A673 (cell line): ENCODE measurements at places on chromosomes 12 and 14.

- no peak for DNase-seq
Measured at GRCh38 chr12:1504895-1505311, 89.5 kb downstream of the FBXL14 start.

GRCh38 chr12:64995816-64996215 is 125.3 kb downstream of the WIF1 start:
- no peak for DNase-seq

DNA sequence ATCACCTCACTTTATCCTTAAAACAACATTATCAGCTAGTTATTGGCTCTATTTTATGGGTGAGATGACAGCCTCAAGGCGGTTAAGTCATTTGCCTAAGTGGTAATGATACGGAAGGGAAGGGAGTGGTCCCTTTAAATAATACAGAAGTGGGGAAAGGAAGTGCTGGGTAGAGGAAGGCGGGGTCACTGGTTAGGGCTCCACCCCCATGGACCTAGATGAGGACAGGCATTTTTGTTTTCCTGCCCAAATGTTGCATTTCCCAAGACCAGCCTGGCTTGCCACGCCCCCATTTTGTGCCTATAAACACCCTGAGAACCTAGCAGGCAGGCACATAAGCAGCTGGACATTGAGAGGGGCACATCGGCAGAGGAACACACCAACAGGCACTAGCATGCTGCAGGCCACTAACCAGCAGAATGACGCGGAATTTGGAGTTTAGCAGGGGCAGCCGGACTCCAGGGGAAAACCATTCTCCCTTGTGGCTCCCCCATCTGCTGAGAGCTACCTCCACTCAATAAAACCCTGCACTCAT is 100.9 kb downstream of the EPS8 start:
- DNase-seq = no peak

DNA sequence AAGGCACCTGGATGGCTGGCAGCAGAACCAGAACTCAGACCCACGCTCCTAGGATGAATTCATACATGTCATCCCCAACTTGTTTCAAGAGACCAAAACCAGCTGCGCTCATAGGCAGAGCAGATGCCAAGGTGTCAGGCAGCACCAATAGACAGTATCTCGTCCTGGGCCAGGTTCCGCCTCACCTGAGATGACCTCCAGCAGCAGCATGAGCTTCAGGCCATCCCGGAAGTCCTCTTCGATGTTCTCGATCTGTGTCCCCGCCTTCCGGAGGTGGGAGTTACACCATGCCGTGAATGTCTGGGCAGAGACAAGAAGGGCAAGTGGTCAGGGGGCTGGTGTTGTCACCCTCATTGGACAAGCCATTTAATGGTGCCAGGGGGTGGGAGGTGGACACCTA is 53.7 kb downstream of the ACTN1 start:
- DNase-seq = no peak

DNA sequence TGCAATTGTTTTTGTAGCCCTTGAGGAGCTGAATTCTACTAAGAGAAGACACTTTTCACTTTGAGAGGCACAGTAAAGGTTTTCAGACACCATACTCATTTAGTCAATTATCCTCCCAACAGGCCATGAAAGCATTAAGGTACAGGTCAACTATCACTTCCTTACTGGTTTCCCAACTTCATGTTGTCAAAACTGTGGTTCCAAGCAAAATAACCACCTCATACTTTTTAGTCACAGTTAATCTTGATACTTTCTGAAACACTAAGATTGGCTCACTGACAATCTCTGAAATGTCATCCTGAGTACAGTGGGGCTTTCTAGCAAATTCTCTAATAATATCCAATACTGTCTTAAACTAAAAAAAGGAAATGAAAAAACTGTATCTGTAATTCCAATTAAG is 71.7 kb downstream of the SLC2A13 start:
- DNase-seq = no peak

DNA sequence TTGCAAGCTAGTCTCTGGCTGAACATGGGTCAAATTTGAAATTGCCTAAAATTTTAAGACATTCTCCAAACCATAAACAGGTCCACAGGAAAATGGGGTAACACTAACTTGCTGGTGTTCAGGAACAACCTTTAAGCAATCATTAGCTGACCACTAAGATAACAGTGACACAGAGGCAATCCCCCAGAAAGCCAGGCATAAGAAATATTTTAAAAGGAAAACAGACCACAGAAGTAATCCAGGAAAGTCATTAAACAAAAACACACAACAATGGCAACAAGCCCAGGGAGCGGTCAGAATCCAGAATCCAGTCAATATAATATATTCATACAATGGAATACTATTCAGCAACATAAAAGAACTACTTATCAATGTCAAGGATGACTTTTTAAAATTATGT is 59.1 kb downstream of the LRP6 start:
- no peak for DNase-seq

DNA sequence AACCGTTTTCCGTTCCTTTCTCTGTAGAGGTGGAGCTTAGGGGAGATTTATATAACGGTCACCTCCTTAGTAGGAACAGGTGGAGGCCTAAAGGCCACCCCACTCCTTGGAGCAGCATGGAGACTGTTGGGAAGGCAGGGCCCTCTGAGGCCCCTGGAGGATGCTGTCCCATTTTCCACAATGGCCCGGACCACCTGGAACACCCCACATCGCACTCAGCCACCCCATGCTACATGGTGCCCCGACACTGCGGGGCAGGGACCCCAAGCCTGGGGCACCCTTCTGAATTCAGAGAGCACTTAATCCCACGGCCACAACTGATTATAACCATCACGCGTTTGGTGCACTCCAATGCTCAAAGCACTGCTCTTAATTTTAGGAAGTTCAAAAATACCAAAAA is 41.4 kb downstream of the C14orf132 start:
- no peak for DNase-seq

GRCh38 chr14:76509311-76509710 is 133.4 kb downstream of the ESRRB start:
- DNase-seq = no peak
